ENCODE measurements at places on chromosomes 2 and 18. TPM values are rescaled to one million over a fixed set of nuclear protein-coding genes. Genes with fewer than 3 reads are reported as not detected.

GRCh38 chr2:193566276-193566675 lies 1371.5 kb upstream of the TMEFF2 start:
- peak; percentile 3 for DNase-seq

DNA sequence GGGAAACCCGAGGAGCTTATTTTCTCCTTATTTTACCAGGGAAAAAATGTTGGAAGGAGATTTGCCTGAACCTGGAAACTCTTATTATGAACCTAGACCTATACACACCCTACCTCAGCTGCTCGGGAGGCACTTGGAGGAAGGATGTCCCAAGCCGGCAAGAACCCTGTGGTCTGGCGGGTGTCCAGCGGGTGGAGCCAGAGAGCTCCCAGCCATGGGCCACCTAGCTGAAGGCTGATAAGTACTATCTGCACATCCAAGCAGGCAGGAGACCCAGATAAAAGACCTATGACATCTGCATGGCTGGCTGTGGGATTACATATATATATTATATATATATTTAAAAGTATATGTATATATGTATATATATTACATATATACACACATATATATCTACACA lies 1.1 kb upstream of the SLC14A1 start:
- peak; percentile 77 for DNase-seq

- peak; percentile 38 for DNase-seq
Measured at GRCh38 chr2:39059366-39059952, 61.4 kb downstream of the SOS1 start.

DNA sequence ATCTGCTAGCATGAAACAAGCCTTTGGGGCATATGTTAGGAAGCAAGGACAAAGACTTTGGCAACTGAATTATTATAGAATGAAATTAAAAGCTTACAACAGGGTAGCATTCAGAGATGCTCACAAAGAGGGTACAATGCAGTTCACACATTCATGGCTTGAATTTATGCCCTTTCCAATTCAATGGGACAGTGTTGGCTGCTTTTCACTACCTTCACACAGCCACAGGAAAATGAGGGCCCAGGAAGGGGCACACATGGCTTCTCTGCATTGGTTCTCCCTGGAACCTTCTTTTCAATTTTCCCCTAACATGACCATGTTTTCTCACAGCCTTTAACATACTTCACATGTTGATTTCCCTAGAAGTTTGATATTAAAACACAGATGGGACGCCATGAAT lies 978.1 kb downstream of the TMEM182 start:
- no peak for DNase-seq

CHRNG gene
- total RNA-seq = not detected

GRCh38 chr2:221618007-221618406 lies 45.9 kb upstream of the EPHA4 start:
- DNase-seq = no peak

- DNase-seq = no peak
Measured at GRCh38 chr2:10301941-10302478, 694 bp upstream of the HPCAL1 start.

- peak; percentile 3 for DNase-seq
Measured at GRCh38 chr2:216463148-216463547, 35.5 kb upstream of the RPL37A start.

GRCh38 chr2:209519271-209519670 lies 95.4 kb downstream of the MAP2 start:
- no peak for DNase-seq

MC2R gene
- total RNA-seq = not detected

DNA sequence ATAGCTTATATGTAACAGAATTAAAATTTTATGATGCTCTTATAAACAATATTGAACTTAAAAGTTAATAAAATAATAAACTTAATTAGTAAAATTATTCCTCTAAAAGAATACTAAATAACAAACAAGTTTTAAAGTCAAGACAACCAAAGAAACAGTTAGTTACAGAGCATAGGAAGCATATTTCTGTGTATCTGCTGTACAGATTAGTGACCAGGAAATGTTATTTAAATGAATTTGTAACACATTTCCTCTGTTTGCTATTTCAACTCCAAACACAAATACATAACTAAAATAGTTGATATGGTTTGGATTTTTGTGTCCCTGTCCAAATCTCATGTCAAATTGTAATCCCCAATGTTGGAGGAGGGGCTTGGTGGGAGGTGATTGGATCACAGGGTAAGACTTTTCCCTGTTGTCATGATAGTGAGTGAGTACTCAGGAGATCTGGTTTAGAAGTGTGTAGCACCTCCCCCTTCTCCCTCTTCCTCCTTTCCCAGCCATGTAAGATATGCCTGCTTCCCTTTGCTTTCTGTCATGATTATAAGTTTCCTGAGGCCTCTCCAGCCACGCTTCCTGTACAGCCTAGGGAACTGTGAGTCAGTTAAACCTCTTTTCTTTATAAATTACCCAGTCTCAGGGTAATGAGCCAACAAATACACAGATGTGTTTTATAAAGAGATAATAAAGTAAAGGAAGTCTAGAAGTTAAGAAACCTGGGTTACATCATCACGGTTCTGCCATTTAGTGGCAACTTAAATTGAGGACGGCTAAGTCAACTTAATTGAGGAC lies 51.8 kb downstream of the ROCK2 start:
- peak; percentile 37 for DNase-seq

- DNase-seq = no peak
Measured at GRCh38 chr18:10207682-10208345, 246.6 kb upstream of the APCDD1 start.

DNA sequence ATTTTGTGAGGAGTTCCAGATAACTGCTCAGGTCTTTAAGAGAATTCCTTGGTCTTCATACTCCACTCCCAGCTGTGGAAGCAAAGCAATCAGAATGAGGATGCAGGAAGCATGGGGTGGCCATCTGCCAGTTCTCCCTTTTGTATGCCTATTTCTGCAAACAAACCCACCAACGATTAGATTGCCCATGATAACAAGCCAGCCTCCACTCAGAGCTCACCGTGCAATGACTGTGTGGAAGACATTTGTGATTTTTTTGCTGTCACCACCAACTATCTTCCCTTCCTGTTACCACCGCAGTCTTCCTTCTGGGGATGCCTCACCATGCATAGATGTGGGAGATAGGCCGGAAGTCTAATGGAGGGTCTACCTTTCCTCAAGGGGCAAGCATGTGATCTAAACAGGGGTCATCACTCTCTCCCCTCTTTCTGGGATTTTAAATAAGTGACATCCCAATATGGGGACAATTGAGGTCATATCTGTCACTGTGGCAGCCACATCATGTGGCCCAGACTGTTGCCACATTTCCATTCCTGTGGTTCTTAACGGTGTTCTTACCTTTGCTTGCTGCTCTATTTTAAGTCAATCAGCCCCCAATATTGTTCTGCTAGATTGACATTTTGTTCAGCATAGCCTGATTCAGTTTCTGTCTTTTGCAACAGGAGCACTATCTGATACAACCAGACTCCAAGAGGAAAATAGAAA lies 4.4 kb downstream of the AFF3 start:
- DNase-seq = no peak

GRCh38 chr2:214560176-214560575 lies 149.3 kb downstream of the VWC2L start:
- DNase-seq = no peak

GRCh38 chr2:9474361-9475057 lies at the start of gene IAH1:
IAH1 (plus strand) TSS chr2:9474551; CDS start chr2:9474567, 16 bp downstream.
- peak; percentile 41 for DNase-seq

GALNT14 gene
- total RNA-seq = 0.20 TPM

CGREF1 gene
- 0.17 TPM for total RNA-seq

DNA sequence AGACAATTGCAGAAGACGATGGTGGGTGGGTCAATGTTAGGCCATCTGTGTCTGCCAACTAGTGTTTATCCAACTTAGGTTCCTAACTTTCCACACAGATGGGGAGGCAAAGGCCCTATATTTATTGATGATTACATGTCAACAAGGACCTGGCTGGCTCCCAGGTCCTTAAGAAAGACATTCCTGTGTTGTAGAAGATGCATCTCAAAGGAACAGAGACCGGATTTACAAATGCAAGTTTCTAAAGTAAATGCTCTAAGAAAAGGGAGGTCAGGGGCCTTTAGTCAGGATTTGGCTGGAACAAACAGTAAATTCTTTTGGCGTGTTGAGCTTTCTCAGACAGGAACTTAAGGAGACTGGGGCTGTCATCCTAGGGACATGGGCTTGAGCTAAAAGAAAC lies 175.0 kb downstream of the SH3BP4 start:
- no peak for DNase-seq

- no peak for DNase-seq
Measured at GRCh38 chr2:47457268-47457667, 54.3 kb downstream of the MSH2 start.

DNA sequence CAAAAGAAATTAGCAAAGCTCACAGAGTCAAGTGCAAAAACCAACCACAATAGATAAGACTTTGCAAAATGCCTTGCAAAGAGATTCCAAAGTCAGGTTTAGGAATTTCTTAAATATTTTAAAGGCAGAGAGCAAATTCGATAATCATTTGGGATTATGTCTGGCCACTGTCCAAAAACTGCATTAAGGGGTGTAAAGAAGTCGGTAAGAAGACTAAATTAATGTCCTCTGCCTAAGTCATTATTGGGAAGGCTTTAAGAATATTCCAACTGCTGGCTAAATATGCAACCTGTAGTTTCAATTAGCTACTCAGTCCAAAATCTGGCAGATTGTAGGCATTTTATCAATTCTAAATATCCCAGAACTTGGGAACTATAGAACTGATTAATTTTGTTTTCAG lies 13.7 kb upstream of the LRP1B start:
- no peak for DNase-seq

DNA sequence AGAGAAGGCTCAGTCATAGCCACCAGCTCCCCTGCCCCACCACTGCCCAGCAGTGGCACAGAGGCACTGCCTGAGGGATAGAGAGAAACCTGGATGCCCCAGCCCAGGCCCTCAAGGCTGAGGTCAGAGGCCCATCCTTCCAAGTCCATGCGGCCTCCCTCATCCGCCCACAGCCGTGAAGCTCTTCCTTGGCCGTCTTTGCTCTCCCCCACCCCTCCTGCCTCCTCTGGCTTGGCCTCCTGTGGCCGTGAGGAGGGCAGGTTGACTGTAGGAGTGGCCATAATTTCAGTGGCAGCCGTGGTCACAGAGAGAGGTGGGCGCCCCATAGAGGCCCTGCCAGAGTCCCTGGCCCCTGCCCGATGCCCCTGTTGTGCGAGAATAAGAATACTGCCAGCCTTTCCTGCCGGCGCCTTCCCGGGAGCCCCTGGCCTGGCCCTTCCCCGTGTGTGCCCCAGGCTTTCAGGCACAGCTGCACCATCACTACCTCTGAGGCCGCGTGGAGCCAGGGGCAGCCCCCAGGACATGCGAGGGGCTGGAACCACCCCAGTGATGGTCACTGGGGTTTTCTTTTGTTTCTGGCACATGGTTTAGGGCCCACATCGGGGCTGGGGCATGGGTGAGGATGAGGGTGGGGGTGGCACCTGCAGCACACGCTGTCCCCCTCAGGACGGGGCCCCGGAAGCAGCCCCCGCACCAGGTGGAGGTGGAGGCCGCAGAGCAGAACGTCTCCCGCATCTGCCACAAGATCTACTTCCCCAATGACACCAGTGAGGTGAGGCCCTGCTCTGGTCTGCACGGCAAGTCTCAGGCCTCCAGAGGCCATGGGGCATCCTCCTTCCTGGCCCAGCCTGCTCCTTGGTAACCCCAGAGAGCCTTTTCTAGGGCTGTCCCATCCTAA lies 13.1 kb upstream of the GPR17 start:
- no peak for DNase-seq

GRCh38 chr18:52283927-52284326 lies 56.1 kb upstream of the DCC start:
- DNase-seq = no peak

DNA sequence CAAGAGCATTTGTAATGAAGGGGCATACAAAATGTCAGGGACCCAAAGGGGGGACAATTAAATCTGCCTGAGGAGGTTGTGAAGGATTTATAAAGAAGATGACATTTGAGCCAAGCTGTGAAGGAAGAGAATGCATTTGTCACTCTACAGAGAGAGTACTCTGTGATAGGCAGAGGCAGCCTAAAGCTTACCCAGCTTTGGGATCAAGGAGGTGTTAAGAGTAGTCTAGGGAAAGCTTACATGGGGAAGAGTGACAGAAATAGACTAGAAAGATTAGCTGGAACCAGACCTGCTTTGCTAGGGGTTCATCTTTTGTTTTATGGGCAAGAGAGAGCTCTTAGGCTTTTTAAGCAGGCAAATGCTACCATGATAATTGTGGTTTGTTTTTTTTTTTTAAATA lies 169.1 kb upstream of the CYP26B1 start:
- no peak for DNase-seq

CYS1 gene
- 0.79 TPM for total RNA-seq

UGT1A4 gene
- not detected for total RNA-seq

DNA sequence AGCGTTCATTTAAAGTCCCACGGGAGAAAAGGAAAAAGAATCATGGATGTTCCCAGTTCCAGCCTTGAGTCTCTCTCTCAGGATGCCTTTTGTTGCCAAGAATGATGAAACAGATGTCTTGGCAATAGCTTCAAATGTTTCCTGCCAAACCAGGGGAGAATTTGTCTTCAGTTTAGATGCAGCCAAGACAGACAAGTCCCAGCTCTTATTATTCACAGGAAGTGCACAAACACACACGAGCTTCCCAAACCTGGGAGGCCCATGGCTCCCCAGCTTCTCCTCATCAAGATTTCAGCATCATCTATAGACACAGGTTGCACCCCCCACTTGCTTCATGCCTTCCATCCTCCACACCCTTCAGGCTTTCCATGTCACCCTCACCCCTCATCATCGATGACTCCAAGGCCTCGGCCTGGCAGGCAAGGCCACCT lies 45.9 kb downstream of the HS1BP3 start:
- peak; percentile 67 for DNase-seq

CNRIP1 gene
- total RNA-seq = 22.6 TPM

- peak; percentile 6 for DNase-seq
Measured at GRCh38 chr2:41111836-41112627, 660.1 kb upstream of the SLC8A1 start.

DNA sequence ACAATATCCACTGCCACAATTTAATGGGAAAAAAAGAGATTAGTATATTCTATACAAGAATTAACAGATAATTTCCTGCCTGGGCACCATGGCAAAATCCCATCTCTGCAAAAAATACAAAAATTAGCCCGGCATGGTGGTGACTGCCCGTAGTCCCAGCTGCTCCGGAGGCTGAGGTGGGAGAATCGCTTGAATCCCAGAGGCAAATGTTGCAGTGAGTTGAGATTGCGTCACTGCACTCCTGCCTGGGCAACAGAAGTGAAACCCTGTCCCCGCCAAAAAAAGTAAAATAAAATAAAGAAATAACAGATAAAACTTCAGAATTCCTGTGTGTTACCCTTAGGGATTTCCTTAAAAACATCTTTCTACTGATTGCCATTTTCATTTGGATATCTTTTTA lies 1194.8 kb upstream of the PIK3C3 start:
- no peak for DNase-seq

GRCh38 chr2:159882130-159882745 lies 84.2 kb upstream of the CD302 start:
- DNase-seq = no peak

STARD6 gene
- total RNA-seq = not detected

ANKRD36C gene
- 7.1 TPM for total RNA-seq

- no peak for DNase-seq
Measured at GRCh38 chr2:239685556-239685955, 284.7 kb upstream of the HDAC4 start.

DNA sequence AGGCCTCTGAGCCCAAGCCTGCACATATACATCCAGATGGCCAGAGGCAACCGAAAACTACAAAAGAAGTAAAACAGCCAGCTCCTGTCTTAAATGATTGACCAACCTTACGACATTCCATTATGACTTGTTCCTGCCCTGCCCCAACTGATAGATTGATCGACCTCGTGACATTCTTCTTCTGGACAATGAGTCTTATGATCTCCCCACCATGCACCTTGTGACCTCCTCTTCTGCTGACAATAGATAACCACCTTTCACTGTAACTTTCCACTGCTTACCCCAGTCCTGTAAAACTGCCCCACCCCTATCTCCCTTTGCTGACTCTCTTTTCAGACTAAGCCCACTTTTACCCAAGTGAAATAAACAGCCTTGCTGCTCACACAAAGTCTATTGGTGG lies 670.0 kb upstream of the PKDCC start:
- DNase-seq = no peak
